OCI-LY7 (cell line): ENCODE measurements at places on chromosomes 3 and 15.

DNA sequence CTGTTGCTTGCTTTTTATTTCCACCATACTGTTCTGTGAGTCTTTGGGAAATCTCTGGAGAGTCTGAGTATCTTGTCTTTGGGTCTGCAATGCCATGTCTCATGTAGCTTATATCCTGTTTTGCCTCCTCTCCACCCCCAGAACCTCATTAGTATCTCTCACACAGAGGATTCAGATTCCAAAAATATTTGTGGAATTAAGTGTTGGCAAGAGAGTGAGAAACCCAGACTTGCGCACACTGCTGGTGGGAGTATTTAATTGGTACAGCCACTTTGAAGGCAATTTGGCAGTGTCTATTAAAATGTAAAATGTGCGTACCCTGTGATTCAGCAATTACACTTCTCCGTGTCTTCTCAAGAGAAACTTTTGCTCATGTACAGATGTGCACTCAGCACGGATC, 68.6 kb downstream of the ZNF621 start:
- DNase-seq: no peak

DNA sequence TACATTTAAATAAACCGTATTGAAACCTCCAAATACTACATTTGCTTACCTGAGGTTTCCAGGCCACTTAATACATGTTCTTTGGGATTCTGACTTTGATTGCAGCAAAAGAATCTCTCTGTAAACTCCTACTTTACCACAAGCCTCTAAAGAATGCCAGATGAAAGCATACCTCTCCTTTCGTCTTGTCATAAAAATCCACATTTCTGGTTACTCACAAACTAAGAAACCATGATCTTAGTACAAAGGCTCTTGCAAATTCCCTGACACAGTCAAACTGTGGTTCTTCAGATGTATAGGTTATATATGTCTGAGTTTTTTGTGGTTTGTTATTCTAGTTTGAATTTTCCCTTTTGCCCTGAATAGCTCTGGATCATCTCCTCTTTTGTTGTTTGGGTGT, 188.4 kb downstream of the RAP2B start:
- no peak for DNase-seq

DNA sequence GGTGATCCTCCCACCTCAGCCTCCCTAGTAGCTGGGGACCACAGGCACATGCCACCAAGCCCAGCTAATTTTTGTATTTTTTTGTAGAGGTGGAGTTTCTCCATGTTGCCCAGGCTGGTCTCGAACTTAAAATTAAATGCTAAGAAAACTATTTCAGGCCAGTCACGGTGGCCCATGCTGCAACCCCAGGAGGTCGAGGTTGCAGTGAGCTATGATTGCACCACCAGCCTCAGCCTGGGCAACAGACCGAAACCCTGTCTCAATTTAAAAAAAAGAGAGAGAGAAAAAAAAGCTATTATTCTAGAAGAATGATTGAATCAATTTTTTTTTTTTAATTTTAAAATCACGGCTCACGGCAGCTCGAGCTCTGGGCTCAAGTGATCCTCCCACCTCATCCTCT, 4.7 kb downstream of the SLC51A start:
- no peak for DNase-seq

DNA sequence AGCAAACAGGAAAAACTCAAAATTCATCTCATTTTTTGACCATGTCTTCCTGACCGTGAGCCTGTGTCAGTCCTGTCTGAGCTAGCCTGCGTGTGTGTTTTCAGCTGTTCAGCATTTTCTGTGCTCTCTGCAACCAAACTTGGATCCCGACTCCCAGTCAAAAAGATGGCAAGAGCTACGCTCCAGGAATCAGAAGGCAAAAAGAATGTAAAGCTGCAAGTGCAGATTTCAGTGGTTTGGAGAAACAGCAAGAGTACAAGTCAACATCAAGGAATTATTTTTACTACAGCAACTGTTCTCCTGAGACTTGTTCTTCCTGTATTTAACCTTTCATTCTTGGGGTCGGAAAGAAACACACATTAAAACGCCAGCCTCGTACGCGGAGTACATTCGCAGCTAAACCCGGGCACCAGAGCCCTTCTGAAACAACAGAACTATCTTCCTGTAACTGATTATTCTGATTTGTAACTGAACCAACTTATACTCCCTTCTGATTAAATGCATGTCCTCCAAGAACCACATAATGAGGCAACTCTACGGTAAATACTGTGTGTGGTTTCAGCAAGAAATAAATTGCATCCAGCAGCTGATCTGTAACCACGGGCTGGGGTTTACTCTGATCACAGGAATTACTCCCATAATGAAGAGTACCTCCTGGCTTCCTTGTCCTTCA, 107.4 kb downstream of the LRIG1 start:
- DNase-seq: no peak

- no peak for DNase-seq
These were observed 660.9 kb upstream of the CBLB start for GRCh38 chr3:106529738-106530137.

DNA sequence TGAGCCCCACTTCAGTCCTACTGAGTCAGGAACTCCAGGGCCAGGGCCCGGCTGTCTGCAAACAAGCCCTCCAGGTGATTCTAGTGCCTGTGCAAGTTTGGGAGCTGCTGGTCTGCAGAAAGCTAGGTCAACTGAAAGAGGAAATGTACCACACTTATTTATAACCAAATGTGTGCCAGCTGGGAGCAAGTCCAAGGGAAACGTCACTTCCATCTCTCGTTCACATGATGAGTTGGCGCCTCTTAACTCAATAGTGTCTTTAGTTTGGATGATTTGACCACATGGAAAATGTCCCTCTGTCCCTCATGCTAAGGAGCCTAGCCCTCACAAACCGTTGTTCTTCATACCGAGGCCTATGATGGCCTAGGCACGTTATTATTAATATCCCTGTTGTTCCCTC, 43.2 kb downstream of the GOLGA8S start:
- DNase-seq: no peak

DNA sequence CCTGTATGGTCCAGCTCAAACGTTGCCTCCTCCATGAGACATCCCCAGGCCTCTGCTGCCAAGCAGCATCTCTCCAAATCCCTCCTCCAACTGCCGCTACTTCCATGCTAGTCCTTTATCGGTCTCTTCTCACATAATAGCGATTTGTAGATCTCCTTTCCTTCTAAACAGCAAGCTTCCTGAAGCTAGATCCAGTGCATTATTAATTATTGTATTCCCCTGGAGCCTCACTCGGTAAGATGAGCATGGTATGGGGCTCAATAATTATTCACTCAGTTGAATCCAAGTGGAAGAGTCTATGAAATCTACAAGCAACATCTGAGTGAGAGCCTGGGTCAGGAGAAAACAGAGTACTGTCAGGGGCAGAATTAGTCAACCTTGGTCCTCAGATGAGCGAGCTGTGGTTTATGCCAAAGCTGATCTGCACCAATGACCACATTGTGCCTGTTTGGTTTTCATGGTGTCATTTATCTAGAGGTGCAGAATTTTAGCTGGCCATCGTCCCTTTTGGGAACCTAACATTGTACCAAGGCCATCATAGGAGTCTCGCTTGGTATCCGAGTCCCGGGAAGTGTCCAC, 93.8 kb upstream of the UBE2E1 start:
- peak; percentile 29 for DNase-seq

DNA sequence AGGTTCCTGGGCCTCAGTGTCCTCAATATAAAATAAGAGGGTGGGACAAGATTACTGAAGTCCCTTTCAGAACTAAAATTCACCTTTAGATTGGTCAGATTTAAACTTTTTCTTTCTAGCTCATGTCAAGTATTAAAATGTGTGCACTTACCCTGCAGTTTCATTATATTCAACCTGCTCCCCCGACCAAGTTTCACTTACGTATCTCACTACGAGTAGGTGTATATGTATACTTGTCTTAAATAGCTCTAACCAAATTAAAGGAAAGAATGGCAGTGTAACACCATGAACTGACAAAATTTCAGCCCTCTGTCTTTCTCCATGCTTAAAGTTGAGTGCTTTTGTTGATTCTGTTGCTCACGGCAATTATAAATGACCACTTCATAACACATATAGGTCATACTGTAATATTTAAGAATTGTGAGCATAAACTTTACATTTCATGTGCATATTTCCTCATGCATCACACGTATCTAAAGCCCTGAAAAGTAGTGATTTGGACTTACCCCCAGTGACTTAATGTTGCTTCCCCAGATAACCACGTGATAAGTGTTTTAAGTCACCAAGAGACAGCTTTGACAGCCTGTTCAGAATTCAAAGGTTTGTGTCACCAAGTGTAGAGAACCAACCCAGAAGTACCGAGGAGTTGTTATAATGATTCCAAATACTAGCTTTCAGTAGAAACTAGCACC, 70.0 kb downstream of the PGPEP1L start:
- no peak for DNase-seq

DNA sequence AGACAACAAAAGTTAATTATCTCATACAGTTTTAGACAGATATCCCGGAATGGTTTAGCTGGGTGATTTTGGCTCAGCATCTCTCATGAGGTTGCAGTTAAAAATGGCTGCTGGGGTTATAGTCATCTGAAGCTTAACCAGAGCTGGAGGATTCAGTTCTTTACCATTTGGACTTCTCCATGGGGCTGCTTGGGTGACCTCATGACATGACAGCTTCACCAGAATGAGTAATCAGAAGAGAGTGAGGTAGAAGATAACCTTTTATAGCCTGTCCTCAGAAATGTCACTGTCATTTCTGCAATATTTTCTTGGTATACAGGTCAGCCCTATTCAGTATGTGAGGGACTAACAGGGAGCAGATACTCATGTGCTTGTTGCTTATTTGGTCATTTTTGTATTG, 30.9 kb downstream of the TFG start:
- DNase-seq: no peak

DNA sequence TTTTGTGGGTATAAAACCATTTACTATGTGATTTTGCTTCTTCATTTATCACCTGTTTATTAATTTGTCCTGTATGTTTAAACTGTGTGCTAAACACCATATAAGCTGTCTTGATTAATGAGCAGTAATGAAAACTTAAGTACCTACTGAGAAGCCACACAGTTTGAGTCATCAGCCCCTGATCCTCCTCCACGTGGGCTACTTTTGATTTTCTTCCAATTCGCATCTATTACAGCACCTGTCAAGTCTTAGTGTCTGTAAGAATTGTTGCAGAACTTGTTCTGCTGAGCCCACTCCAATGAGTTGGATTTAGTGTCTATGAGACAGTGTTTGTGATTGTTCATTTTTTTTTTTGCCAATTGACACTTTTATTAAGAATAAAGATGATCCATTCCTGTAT, 16.8 kb downstream of the EPHA6 start:
- DNase-seq: no peak

DNA sequence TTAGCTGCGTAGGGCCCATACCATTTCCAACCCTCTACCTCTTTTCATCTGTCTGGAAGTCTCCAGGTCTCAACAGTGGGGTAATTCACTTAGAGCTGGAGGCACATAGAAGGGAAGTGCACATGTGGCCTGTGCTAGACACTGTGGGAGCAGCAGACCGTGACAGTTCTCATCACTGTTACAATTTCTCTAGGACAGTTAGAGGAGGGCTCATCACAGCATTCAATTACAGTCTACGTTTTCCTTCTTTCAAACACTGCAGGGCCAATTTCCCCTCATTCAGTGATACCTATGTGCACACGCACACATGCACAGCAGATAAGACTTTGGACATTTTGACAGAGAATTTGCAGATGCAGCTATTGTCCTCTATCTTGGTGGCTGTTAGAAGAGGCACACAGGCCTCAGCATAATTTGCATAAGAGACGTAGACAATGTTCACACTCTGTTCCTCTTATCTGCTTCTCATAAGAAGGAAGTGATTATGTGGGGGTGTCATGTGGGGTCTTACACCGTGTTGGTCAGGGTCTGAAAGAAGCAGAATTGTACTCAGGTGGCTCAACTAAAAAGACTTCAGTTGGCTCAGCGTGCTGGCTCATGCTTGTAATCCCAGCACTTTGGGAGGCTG, 12.6 kb upstream of the HRG start:
- peak; percentile 90 for DNase-seq

GRCh38 chr3:25587526-25587925, 77.2 kb downstream of the TOP2B start:
- no peak for DNase-seq

DNA sequence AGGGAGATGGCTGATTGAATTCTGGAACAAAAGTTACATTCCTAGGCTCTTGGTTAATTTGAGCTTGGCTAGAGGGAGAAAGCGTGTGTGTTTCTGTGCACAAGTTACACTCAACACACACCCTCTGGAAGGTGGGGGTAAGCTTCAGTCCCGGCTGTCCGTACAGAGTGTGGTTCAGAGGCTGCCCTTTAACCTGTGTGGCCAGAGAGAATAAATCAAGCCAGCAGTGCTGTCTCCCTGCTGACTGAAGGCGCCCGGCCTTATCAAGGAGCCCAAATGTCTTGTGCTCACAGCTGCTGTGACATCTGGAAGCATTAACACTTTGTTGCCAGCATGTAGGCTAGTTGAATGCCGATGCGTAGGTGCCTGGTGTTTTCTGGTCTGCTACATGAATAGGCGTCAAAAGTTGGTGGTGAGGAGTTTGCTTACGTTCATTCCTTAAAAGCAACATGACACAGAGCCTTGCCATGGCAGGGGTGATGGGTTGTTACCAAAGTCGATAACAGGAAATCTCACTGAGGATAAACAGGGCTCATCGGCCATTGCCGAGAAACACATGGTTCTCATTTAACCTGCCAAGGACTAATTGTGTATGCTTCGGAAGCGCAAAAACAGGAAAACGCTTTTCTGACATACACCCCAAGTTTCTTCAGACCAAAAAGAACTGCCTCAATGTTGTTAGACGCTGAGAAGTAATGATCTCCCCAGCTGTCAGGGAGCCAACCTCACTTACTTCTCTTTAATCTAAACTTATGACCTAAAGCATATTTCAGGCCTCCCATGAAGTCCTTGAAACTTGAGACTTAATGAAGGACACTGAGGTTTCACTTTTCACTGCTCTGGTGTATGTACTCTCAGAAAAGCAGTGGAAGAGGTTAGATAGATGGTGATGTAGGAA, 95.8 kb upstream of the CTDSPL start:
- DNase-seq: no peak

DNA sequence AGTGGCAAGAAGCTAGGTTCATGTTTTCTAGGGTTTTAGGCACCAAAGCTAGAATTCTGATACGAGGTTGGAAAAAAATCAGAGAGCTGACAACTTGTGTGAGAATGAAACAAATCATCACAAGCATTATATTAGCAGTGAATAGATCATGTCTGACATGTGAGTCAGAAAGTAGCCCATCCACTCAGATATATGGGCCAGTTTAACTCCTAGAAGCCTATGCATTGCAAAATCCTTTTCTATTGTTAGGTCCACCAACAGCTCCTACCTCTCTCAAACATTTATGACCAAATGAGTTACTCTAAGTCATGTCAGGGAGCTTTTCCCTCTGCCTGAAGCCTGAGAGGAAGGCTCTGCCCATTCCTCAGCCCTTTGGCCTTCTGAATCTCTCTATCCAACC, 44.0 kb downstream of the KBTBD12 start:
- no peak for DNase-seq

GRCh38 chr3:177361081-177361938, 164.0 kb upstream of the TBL1XR1 start:
- peak; percentile 43 for DNase-seq

- no peak for DNase-seq
These were observed 41.1 kb upstream of the SLC6A1 start for GRCh38 chr3:10951295-10951926.

GRCh38 chr15:96273317-96274086, 57.0 kb upstream of the NR2F2 start:
- no peak for DNase-seq

- peak; percentile 1 for DNase-seq
These were observed 883.6 kb upstream of the NR2F2 start for GRCh38 chr15:95446854-95447253.
